Anterior cingulate cortex (tissue), 58 donors: ENCODE measurements at places on chromosomes 12 and 14.

DNA sequence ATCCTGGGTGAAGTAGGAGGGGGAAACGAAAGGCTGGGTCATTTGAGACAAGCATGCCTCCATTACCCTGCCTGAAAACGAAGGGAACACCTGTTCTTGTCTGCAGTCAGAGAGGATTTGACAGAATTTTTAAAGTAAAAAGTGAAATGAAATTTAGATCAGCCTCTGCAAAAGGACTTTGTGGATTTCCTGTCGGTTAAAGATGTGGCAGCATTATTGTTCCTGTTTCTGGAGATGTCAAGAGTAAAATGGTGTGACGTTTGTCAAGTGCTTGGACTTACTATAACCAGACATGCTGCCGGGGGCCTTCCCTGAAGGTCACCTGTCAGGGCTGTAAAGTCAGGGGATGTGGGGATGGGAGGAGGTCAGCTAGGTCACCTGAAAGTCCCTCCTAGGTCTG, 32.0 kb downstream of the NRXN3 start:
- no peak for DNase-seq

- DNase-seq = no peak
These were observed 201.1 kb downstream of the PIK3C2G start for GRCh38 chr12:18462442-18462841.

DNA sequence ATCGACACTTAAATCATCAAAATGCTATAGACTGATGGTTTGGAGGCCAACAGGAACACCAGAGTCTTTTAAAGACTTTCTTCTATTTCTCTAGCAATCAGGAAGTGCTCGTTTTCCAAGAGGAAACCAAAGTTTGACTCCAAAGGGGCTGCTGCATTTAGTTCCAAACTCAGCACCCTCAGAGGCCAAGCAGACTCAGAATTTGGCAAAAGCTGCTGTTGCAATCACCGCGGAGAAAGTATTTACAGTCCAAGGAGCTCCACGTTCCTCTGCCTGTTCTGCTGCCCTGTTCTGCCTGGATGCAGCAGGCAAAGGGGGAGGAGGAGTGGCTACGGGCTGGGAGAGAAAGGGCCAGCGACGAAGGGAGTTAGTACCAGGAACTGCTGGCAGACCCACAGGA, 325.1 kb downstream of the BCL11B start:
- DNase-seq = no peak

DNA sequence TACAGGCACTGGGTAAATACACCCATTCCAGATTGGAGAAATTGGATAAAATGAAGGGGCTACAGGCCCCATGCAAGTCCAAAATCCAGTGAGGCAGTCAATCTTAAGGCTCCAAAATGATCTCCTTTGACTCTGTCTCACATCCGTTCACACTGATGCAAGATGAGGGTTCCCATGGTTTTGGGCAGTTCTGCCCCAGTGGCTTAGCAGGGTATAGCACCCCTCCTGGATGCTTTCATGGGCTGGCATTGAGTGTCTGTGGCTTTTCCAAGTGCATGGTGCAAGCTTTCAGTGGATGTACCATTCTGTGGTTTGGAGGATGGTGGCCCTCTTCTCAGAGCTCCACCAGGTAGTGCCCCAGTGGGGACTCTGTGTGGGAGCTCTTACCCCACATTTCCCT, 427.2 kb downstream of the TRHDE start:
- DNase-seq = no peak

- no peak for DNase-seq
These were observed 91.8 kb downstream of the RGS6 start for GRCh38 chr14:72024043-72024407.

DNA sequence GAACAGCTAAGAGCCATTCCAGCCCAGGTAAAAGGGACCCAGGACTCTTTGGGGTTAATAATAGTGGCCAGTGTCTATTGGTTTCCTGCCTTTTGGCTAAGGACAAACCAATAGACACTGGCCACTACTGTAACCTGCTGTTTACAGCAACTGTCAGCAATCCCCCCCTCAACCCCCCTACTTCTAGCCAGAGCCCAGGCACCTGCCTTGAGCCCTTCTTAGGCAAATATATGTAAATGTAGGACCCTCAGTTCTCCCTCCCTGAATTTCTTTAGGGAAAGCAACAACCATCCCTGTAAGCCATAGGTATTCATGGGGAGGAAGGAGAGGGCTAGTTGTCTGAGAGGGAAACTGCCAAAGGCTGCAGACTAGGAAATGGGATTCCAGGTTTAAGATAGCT, 22.3 kb downstream of the HOXC4 start:
- DNase-seq = no peak

DNA sequence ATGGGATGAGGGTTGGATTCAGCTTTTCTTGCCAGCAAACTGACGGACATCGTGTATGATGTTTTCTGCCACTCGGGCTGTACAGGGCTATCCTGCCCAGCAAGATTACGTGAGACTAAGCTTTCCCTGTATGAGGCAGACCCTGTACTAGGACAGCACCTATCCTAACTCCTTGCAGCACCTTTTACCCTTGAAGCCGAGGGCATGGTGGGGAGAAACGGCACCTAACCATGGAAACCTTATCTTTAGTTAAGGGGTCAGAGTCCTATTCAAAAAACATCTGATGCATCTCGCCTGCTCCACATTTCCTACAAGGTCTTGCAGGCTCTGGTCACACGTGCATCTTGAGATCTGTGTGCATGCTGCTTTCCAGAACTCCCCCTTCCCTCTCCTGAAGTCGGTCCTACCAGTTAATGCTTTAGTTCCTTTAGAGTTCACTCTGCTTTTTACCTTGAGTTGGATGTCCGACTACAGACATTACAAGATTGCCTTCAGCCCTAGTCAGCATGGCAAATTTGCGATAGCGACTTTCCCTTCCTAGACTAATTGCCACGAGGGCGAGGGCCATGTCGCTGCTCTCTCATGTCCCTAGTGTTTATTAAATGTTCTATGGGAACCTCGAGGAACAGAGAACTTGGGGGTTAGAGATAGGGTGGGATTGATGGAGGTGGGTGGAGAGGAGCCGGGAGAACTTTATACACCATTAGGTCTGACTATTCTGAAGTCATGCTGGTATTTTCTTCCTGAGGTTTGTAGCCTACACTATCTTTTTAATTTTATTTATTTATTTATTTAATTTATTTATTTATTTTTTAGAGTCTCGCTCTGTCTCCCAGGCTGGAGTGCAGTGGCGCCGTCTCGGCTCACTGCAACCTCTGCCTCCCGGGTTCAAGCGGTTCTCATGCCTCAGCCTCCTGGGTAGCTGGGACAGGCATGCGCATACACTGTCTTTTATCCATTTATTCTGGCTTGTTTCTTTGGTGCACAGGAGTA, 6.6 kb downstream of the RAN start:
- no peak for DNase-seq

GRCh38 chr12:99960311-99960710, 24.4 kb downstream of the ANKS1B start:
- no peak for DNase-seq

- no peak for DNase-seq
These were observed 19.3 kb downstream of the TSHR start for GRCh38 chr14:80974679-80975078.

- DNase-seq = no peak
These were observed 201.3 kb downstream of the GPHN start for GRCh38 chr14:66709291-66709690.

DNA sequence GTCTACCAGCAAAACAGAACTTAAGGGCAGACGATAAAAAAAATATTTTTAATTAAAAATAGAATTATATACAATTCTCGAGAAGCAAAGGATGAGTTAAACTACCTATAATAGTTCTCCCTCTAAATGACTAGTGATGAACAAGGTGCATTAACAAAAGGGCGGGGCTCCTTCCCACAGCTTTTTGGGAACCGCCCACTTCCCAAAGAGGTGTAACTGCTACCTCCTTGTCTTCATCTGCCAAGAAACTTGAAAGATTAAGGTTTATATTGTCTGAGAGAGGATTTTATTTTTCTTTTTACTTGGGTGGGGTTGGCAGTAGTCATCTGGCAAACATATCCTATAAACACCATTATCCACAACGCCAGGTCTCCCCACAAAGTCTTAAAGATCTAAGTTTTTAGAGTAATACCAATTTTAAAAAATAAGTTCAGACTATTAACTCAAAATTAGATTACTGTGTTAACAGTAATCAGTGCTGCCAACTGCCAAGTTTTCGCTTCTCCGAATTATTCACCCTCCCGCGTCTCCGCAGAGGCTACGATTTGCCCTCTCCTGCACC, 938 bp downstream of the RALGAPA1 start:
- DNase-seq = no peak

- DNase-seq = no peak
These were observed 10.8 kb downstream of the SRGAP1 start for GRCh38 chr12:63855299-63855698.

DNA sequence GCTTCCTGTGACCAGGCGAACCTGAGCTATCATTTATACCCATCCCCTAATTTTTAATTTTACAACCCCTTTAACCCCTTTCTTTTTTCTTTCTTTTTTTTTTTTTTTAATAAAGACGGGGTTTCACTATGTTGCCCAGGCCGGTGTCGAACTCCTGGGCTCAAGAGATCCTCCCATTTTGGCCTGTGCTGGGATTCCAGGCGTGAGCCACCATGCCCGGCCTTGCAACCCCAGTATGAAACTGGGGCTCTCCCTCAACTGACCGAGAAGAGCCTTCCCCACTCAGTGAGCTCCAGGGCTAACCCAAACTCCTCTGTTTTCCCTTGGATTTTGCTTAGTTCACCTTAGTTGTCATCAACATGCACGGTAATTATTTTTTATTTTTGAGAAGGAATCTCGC, 992 bp downstream of the CPSF2 start:
- no peak for DNase-seq

DNA sequence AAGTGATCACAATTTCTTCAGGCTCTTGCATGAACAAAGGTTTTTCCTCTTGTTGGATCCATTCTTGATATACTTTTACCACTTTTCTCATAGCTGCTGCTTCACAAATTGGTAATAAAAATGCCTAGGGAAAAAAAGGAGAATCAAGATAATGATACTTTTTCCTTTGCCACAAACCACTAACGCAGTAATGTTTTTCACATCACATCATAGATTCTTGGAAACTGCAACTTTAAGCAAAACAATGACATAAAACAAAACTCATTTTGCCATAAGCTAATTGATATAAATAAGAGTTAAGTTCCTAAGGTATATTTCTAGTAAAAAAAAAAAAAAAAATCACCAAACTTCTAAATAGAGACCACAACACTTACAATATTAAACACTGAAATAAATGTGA, 66.7 kb downstream of the RALGAPA1 start:
- DNase-seq = no peak

GRCh38 chr14:33962016-33962415, 11.1 kb upstream of the EGLN3 start:
- DNase-seq = no peak

DNA sequence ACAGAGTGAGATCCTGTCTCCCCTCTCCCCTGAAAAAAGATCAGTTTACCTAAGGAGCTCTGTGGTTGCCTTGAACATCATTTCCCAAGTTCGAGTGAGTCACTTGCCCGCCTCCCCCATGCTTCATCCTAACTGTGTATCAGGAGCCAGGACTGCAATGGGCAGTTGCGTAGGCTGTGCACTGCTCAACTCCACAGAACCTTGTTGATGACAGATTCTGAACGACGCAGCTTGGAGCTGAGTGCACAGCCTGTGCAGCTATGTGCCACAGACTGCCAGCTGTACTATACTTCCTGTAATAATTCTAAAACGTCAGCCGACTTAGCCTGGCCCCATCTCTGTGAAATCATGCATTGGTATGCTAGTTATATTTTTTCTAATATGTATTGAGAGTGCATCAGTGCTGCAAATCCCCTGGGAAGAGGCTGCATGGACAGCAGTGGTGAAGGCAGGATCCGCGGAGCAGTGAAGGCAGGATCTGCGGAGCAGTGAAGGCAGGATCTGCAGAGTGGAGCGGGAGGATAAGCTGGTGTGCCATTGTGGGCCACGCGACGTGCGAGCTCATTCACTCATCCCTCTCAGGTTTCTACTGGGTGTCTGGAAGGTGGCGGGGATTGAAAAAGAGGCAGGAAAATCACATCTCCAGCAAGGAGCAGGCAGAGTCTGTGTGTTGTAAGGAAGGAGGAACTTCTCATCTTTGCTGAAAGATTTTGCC, 80.8 kb downstream of the GALNT9 start:
- no peak for DNase-seq

- peak; percentile 52 for DNase-seq
These were observed 18.2 kb upstream of the RNASE12 start for GRCh38 chr14:20609215-20610001.

DNA sequence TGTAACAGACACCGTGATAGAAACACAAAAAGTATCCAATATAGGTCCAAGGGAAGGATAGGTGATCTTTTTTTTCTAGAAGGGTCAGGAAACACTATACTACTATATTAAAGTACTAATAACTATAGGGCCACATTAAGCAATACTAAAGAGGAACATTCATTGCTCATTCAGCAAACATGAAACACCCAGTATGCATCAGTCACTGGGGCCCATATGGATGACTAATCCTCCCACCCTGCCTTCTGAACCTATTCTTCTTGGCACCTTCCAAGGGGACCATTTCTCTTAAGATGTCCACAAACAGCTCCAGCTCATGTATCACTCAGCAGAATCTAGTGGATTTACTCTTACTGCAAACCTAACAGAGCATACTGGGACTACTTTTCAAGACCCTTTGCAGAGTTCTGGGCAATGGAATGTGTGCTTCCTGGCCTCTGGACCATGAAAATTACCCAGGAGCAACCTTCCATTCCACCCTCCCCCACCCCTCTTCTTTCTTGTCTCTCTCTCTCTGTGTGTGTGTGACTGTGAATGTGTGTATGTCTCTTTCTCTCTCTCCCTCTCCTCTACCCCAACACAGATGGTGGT, 187.9 kb downstream of the EPS8 start:
- no peak for DNase-seq
